NCI-H187 treated with DMSO at 0.1 percent for 48 hours (cell line): ENCODE measurements at places on chromosomes 16 and 17.

- no peak for DNase-seq
These were observed 6.6 kb upstream of the SPAG7 start for GRCh38 chr17:4974115-4974670.

DNA sequence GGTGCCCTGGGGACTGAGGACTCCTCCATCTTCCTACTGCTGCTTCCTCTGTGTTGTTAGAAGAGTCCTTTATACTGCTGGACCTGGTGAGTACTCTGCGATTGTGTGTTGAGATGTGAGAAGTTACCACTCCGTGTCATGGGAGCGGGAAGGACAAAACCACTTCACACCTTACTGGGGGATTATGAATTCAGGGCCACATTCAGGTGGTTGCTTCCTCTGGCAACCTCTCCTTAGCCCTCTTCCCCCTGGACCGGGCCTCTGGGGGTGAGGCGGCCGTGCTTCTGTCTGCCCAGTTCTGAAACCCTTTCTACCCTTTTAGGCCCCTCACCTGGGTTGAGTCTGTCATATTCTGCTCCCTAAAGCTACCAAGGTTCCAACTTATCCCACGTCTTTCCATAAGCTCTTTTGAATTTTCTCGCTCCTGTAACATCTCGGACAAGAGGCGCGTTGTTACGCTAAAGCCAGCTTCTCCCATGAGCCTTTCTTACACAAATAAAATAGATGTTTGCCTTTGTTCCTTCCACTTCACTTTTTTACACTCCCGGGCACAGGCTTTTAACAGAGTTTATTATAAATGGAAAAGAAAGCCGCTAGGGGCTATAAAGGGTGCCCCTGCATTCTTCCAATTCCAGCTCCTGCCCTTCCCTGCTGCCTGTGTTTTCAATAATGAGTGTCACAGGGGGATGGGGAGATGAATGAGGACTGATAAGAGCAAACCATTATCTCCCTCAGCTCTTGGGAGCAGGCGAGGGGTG is 20.7 kb upstream of the CDH13 start:
- DNase-seq = no peak

GRCh38 chr17:80513892-80514291 is 30.7 kb upstream of the RPTOR start:
- no peak for DNase-seq

DNA sequence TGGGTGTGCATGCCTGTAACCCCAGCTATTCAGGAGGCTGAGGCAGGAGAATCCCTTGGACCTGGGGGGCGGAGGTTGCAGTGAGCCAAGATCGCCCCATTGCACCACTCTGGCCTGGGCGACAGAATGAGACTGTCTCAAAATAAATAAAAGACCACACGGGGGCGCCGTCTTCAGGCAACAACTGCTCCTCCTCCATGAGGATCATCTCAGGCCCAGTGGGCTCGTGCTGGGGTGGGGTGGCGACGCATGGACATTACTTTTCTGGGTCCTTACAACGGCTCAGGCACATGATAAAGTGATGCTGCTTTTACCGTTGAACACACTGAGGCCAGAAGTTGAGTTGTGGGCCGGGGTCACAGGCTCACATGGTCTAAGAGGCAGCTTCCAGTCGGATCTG is 56.2 kb downstream of the PRMT7 start:
- DNase-seq = no peak

GRCh38 chr17:59387351-59388068 is 56.1 kb downstream of the YPEL2 start:
- no peak for DNase-seq

DNA sequence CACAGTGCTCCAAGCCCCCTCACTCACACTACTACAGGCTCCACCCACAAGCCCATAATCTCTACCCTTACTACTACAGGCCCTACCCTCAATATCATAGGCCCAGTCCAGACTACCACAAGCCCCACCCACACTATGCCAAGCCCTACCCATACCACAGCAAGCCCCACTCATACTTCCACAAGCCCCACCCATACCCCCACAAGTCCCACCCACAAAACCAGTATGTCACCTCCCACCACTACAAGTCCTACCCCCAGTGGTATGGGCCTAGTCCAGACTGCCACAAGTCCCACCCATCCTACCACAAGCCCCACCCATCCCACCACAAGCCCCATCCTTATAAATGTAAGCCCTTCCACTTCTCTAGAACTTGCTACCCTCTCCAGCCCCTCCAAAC is 13.8 kb downstream of the RIPOR1 start:
- DNase-seq = no peak

DNA sequence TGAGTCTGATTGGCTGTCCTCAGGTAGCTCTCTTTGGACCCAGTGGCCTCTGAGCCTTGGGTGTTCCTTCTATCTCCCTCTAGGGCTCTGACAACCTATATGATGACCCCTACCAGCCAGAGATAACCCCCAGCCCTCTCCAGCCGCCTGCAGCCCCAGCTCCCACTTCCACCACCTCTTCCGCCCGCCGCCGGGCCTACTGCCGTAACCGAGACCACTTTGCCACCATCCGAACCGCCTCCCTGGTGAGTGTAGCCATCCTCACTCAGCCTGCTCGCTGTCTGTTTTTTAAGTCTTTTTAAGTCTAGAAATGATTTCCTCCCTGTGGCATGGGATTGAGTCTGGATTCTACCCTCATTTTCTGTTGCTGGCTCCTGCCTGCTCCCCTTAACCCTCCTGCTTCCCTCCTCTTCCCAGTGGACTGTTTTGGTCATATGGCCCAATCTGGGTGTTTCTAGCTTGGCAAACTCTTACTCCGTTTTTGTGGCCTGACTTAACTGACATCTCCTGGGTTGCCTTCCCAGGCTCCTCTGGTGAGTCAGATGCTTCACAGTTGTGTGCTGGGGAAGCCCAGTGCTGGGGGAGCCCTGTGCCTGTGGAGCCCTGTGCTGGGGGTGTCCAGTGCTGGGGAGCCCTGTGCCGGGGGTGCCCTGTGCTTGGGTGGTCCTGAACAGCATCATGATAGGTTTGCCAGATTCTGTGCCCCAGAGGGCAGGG is 9.9 kb downstream of the TAOK2 start:
- no peak for DNase-seq
